ENCODE measurements at places on chromosomes 16 and 17.
A peak's percentile ranks its signal among the peaks of the same experiment; 100 is the strongest.

DNA sequence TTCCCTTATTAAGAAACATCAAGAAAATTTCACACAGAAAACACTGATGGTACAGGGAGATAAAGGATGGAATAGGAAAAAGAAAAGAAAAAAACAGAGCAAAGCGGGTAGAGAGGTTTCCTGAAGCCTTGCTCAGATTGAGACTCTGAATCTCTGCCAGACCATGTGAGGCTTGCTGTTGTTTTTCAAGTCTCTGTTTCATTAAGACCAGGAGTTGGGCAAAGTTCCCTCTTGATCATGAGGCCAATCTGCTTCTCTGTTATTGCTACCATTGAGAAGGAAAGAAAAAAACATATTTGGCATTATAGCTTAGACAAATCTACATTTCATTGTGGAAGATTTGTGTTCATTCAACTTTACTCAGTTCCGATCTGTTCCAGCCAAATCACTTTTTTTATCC is 201.6 kb upstream of the SOX9 start:
- no peak for DNase-seq

DNA sequence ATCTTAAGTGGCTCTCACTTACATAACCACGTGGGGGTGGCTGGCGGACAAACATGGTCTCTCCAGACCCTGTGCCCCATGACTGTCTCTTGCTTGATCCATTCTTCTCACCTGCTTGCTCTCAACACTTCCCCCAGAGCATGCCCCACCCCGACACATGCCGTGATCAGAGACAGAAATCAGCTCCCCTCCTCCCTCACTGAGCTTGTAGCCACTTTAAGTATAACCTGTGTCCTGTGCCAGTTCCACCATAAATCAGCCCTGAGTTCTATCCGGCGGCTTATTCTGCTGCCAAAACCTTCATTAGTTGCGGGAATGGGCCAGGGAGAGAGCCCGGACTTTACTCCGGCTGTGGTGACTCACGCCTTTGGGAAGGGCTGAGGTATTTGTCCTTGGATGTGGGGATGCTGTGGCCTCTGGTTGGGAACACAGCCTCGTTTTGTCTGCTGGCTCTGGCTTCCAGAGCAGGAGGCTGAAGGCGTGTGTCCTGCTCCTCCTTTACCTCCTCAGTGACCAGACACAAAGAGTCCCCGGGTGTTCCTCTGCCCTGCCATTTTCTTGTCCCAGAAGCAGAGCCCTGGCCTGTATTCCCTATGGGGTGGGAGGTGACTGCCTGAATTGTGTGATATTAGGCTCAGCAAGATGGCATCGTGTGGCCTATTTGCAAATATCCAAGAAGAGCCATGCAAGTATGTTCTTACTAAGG is 21.1 kb downstream of the ANKRD40 start:
- no peak for DNase-seq

GRCh38 chr17:74796866-74797265 is 20.7 kb upstream of the NAT9 start:
- DNase-seq: no peak

- DNase-seq: peak; percentile 37
Measured at GRCh38 chr17:18258356-18259038, at the start of gene FLII. TSS of gene FLII (minus strand) at chr17:18258738. CDS start at chr17:18258690, 48 bp downstream.

DNA sequence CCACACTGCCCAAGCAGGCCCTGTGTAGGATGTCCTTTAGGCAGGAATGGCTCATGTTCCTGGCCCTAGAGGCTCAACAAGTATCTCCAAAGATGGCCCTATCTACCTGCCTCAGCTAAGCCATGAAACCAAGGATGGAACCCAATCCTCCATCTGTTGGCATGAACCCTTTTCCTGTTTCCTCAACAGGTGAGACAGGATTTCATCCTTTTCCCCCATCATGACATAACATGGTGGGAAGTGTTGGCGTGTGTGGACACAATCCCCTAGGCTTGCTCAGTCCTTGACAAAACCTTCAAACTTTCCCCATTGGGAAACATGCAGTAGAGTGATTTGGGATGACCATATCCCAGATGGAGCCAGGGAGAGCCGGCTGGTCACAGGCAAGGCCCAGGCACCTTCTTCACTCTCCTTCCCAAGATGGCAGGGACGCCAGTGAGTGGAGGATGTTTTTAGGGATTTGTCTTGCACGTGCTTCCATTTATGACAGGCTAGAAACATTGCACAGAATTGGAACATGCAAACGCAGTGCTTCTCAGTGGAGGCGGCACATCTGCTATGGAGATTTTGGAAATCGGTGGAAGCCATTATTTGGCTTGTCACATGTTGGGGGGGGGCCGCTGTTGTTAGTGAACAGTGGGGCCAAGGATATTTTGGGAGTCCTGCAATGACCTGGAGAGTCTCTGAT is 77.0 kb downstream of the MYH11 start:
- DNase-seq: no peak

- DNase-seq: no peak
Measured at GRCh38 chr17:74831444-74832146, 28.1 kb downstream of the GRIN2C start.

DNA sequence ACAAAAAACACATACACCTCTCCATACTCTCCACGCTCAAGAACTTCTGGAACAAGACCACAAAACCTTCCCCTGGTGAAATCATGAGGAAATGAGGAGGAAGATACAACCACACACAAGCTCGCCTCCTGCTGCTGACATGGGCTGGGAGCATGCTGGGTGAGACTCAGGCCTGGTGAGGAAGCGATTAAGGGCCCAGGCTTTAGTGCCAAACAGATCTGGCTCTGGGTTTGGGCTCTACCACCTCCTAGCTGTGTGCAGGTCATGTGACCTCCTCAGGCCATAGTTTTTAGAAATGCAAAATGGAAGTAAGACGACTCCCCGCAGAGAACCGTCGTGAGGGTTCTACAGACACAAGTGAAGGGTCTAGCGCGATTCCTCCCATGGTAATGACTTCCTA is 41.3 kb downstream of the VAC14 start:
- no peak for DNase-seq

DNA sequence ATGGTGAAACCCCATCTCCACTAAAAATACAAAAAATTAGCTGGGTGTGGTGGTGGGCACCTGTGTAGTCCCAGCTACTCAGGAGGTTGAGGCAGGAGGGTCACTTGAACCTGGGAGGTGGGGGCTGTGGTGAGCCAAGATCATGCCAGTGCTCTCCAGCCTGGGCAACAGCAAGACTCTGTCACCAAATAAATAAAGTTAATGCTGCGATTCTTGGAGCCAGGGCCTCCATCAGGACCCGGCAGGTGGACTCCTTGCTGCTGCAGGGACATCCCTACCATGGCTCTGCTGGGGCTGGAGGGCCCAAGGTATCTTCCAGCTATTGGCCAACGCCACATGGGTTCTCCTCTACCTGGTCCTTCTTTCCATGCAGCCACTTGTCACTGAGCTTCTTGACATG is 82.5 kb upstream of the CACNG5 start:
- DNase-seq: no peak

DNA sequence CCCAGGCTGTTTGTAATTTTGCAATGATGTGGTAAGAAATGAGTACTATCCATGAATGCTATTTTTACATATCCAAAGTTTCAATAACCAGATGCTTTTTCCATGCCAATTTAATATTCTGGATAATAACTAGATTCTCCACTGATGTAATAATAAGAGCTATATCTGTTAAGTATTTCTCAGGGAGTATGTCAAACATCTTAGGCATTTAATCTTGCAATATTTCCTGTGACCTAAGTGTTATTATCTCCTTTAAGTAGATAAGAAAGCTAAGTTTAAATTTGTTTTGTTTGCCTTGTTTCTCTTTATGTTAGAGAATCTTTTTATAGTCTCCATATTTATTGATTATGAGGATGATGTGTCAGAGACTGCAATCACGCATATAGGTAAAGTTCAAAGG is 32.3 kb upstream of the HS3ST3A1 start:
- DNase-seq: no peak

- no peak for DNase-seq
Measured at GRCh38 chr17:3911271-3912053, 4.8 kb downstream of the P2RX1 start.

- DNase-seq: no peak
Measured at GRCh38 chr17:60161598-60162330, 12.0 kb downstream of the CA4 start.

- DNase-seq: no peak
Measured at GRCh38 chr17:80160536-80160935, 9.3 kb upstream of the CARD14 start.

DNA sequence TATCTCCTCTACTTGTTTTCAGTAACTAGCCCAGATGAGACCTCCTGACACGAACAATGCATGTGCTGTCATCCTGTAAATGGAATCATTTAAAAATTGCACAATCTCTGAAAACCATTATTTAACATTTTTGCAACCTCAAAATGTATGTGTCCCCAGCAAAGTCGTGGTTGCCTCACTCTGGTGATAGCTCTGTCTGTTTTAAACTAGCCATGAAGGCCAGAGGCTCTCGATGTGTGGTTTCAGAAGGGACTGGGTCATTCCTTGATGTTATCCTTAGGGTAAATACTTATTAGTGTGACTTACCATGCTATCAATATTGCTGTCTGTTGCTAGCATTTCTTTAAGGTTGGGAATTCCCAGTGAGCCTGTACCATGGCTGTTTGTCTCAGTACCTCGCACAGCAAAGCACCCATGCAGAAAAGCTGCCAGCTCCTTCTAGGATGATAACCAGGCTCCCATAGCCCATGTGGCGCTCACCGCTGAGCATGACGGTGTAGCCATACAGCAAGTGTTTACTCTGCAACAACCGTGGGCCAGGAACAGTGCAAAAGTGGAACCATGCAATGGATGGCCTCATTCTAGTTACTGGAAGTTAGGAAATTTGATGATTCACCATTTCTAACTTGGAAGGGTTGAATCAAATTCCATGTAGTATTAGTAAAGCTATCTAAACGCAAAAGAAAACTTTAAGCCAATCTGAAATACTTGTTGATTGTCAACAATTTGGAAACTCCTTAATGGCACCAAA is 2.9 kb upstream of the PGS1 start:
- DNase-seq: no peak

GRCh38 chr17:62892870-62893338 is 73.1 kb upstream of the TANC2 start:
- DNase-seq: peak; percentile 6

DNA sequence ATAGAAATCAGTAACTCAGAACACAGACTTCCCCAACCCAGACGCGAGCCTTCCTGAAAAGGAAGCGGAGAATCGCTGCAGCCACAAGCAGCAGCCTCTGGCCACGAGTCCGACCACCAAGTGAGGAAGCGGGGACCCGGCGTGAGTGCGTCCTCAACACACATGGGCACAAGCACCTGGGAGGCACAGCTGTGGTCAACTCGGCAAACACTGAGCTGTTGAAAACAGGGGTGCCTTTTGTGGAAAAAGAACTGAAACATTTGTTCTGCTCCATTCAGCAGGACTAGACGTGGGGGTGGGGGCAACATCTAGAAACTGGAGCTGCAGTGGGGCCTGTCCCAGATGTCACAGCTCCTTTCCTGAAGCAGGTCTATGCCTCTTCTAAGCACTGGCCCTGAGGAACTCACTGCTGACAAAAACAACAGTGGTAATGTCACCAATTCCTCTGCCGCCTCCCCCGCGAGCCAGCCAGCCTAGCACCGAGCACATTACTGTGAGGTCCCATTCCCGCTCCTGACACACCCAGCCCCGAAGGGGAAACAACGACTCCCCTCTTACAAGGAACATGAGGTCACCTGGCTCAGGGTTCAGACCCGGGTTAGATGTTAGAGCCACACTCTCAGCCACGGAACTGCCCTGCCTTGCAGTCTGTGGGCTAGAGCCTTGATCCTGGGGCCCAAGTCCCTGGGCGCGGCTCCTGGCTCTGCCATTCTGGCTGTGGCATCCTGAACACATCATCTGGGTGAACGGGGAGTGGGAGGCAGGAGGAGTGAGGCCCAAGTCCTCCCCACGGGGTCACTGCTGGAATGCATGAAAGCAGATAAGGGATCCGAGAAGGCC is 29.0 kb downstream of the KDM8 start:
- no peak for DNase-seq

GRCh38 chr16:69691980-69692911 is 34.1 kb downstream of the NQO1 start:
- DNase-seq: no peak

DNA sequence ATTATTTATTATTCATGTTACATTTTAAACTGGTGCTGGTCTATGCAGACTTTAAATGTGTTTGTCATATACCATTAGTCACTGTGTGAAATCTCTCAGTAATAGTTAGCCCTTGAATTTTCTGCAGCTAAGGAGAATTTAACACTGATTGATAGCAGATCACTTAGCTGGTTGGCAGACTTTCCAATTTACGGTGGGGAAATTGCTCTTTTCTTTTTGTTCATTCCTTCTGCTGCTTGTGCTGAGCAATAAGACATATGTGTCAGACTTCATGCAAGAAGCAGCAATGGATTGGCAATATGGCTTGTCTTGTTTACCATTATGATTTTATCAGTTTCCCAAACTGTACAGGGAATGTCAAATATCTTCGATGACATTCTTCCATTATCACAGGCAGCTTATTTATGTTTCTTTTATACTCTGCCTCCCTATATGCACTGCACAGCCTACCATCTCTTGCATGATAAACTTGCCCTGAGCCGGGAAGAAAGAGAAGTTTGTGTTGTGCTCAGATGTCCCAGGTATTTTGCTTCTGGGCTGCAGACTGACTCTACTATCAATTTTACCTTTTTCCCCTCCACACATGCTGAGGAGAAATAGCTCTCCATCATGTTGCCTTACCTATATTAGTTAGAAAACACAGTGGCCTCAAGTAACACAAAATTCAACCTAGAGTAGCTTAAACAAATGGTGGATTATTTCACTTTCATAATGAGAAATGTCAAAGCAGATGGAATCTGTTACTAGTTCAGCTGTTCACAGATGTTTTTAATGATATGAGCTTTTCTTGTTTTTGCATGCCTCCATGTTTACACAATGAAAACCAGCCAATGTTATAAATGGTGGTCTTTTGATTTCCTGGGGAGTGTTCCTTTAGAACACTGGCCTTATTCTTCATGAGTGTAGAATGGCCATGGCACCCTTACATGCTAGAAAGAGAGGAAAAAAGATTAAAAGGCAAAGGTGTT is 968.1 kb upstream of the GOT2 start:
- no peak for DNase-seq

GRCh38 chr17:73371836-73372235 is 60.0 kb upstream of the CDC42EP4 start:
- DNase-seq: no peak

DNA sequence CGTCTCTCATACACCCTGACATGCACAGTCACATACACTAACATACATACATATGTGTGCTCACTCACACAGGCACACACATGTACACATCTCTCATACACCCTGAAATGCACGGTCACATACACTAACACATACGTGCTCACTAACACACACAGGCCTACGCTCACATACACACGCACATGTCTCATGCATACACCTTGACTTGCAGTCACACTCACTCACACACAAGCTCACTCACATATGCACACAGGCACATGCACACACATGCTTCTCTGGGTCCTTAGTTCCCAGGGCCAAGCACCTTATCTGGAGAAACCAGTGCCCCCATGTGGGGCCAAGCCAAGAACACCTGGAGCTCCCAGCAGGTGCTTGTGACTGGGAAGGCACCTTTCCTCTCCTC is 240.3 kb downstream of the RBFOX3 start:
- no peak for DNase-seq

Data from NCI-H1436 (cell line).